A172 (cell line): ENCODE measurements at places on chromosomes 2 and 18.

GRCh38 chr2:119753041-119753929 lies 6.4 kb upstream of the PTPN4 start:
- DNase-seq: peak; percentile 54

- DNase-seq: no peak
Measured at GRCh38 chr2:148746973-148747372, 102.4 kb downstream of the EPC2 start.

DNA sequence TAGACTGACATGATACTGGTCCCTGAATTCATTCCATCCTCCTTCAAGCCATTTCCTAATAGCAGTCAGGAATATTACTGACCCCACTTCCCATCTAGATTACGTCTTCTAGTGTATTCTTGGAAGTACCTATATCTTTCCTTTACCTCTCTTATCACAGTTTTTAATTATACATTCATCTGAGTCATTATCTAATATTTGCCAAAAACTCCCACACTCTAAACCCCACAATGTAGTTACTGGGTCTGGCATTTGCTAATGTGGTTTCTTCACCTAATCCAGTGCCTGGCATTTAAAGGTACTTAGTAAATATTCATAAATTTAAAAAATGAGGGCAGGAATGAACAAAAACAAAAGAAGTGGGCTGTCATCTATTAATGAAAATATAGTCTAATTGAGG lies 441.8 kb upstream of the SETBP1 start:
- no peak for DNase-seq

- no peak for DNase-seq
Measured at GRCh38 chr2:128457716-128458115, 139.0 kb upstream of the HS6ST1 start.
